ENCODE measurements at places on chromosomes 5 and 9. TPM values are rescaled to one million over a fixed set of nuclear protein-coding genes. Genes with fewer than 3 reads are reported as not detected.

SV2C gene
- total RNA-seq, result 1.7 TPM

OR13D1 gene
- not detected for total RNA-seq

ROPN1L gene
- 0.98 TPM for total RNA-seq

PCDHB15 gene
- 6.5 TPM for total RNA-seq

IFNK gene
- not detected for total RNA-seq

FAM221B gene
- not detected for total RNA-seq

AQP7 gene
- total RNA-seq, result 51.6 TPM

FOXD4L3 gene
- not detected for total RNA-seq

SLC25A48 gene
- 59.4 TPM for total RNA-seq

ZFP37 gene
- 6.9 TPM for total RNA-seq

DND1 gene
- 1.3 TPM for total RNA-seq

MAT2B gene
- 27.6 TPM for total RNA-seq

FOXD4L5 gene
- total RNA-seq, result 0.90 TPM

PCDHGA5 gene
- 12.0 TPM for total RNA-seq

GLRA1 gene
- total RNA-seq, result not detected

TMEM252 gene
- total RNA-seq, result not detected

UCK1 gene
- total RNA-seq, result 45.7 TPM

LCN9 gene
- not detected for total RNA-seq

DAB2IP gene
- total RNA-seq, result 56.4 TPM

ALDOB gene
- total RNA-seq, result not detected

SPINK7 gene
- total RNA-seq, result not detected

SHOC1 gene
- total RNA-seq, result not detected

TYRP1 gene
- not detected for total RNA-seq

CDH18 gene
- total RNA-seq, result not detected

HCN1 gene
- total RNA-seq, result 16.2 TPM

IPO11 gene
- 20.4 TPM for total RNA-seq

FRMD3 gene
- total RNA-seq, result 36.1 TPM

STOML2 gene
- 96.9 TPM for total RNA-seq

DMRT1 gene
- not detected for total RNA-seq

LCN12 gene
- total RNA-seq, result 5.4 TPM

RNF14 gene
- total RNA-seq, result 60.1 TPM

KIF4B gene
- not detected for total RNA-seq

PKD2L2 gene
- total RNA-seq, result not detected

HRH2 gene
- 9.3 TPM for total RNA-seq

DRD1 gene
- not detected for total RNA-seq

IGFBPL1 gene
- total RNA-seq, result 0.60 TPM

BTNL8 gene
- not detected for total RNA-seq

TRMT10B gene
- 10.2 TPM for total RNA-seq

MELK gene
- 0.22 TPM for total RNA-seq

All from tibial nerve (tissue), 4 donors.